ENCODE measurements at places on chromosomes 12 and 14. TPM values are rescaled to one million over a fixed set of nuclear protein-coding genes. Genes with fewer than 3 reads are reported as not detected.

The KLHL33 gene
- total RNA-seq, result 0.23 TPM

The DIP2B gene
- 19.0 TPM for total RNA-seq

The NCAPD2 gene
- 55.1 TPM for total RNA-seq

- peaks cover 7% of the 10 kb centered on the region for H3K4me1 ChIP-seq
- no peak for DNase-seq
Observed at GRCh38 chr12:1590221-1590979, 4.0 kb downstream of the FBXL14 start.

DNA sequence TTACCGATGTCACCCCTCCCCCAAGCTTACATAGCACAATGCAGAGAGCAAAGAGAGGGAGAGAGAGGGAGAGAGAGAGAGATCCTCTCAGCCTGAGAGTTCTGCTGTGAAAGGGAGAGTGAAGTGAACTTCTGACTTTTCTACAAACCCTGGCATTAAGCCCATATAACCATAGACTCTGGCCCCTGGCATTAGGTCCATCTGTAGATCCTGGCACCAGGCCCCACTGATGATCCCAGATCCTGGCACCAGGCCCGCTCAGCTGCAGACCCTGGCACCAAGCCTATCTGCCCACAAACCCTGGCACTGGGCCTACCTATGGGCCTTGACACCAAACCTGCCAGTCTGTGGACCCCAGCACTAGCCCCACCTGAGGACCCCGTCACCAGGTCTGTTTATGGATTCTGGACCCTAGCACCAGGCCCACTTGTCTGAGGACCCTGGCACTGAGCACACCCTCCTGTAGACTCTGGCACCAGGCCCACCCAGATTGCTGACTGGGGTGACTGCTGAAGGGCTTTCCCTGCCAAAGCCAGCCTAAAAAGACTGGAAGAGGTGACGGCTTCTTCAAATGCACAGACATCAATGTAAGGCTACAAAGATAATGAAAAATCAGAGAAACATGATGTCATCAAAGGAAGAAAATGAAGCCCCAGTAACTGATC lies 14.5 kb upstream of the KRT83 start:
- no peak for DNase-seq
- H3K36me3 ChIP-seq, result no peaks in the 10 kb centered on the region
- no peak overlapping the region for H3K27ac ChIP-seq
- H3K27me3 ChIP-seq, result no peaks in the 10 kb centered on the region

DNA sequence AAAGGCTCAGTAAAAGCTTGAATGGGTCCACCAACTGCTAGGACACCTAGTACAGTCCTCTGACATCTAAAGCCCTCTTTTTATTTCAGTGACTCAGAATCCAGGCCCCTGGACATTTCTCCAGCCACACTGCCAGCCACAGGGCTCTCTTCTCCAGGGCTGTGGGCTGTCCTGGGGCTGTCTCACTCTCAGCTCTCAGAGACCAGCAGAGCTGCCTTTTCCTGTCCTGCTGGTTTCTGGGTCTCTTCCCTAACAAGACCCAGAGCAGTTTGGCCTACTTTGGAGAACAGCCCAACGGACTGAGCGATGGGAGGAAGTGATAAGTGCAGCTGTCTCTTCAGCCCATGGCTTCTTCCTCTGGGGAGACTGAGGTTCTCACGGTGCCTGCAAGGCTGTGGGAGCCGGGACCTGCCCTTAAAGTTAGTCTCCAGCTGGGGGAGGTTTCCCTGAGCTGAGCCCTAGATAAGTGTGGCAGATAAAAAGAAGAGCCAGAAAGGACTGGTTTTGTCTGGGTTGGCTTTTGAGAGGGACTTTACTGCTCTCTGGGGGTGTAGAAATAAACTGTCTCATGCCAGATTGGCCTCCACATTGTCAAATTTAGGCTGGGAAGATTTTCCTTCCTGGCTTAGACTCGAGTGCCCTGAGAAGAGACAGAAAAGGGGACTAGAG lies 979.8 kb downstream of the VRK1 start:
- H3K4me1 ChIP-seq, result no peaks in the 10 kb centered on the region
- no peak overlapping the region for H3K27ac ChIP-seq
- no peak for DNase-seq
- no peak overlapping the region for H3K4me3 ChIP-seq
- H3K27me3 ChIP-seq, result no peaks in the 10 kb centered on the region
- no peaks in the 10 kb centered on the region for H3K36me3 ChIP-seq

All from liver (tissue), 10 donors.